ENCODE measurements at places on chromosomes 6 and 20.

GRCh38 chr6:105550955-105551620 is 148.2 kb upstream of the PREP start:
- no peak for DNase-seq

GRCh38 chr6:160297310-160297709 is 38.7 kb upstream of the SLC22A2 start:
- DNase-seq: peak; percentile 21

DNA sequence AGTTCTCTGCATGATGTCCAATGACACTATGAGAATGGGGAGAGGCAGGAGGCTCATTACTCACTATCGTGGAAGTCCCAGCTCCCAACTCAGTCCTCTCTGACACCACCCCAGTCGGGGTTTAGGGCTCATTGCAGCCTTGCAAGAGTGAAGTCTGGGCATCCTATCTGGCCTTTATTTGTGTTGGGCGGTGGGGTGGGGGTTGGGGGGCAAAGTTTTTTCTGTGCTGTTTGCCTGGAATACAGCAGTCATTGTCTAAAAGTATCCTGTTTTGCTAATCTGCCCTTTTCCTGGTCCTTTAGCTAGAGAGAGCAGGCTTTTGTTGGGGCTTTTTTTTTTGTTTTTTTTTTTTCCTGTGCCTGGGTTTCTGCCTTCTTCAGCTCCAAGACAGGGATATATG is 174.2 kb downstream of the MYLK4 start:
- DNase-seq: no peak

- DNase-seq: no peak
Measured at GRCh38 chr20:1555952-1556351, 1.6 kb downstream of the SIRPD start.

DNA sequence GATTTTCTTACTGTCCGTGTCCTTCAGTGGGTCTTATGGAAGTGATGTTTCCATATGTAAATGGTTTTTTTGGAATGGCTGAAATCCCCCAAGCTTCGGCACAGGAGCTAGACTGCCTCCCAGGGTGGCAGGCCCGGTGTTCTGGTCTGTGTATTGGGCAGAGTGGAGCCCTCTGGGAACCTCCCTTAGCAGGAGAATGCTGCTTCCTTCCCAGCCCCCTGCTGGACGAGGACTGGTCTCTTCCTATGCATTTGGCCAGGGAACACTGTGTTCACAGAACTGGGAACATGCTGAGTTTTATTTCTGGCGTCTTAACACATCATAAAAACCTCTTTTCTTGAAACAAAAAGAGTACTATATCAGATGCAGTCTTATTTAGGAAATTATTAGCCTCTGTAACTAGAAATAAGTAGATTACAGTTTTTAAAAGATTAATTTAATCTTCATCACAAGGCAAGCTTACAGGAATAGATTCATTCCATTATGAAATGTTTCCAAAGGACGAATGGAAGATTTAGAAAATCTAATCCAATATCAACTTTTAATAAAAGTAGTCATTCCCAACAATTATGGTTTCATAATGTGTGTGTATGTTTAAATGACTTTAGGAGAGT is 56.6 kb downstream of the SYTL3 start:
- peak; percentile 46 for DNase-seq

DNA sequence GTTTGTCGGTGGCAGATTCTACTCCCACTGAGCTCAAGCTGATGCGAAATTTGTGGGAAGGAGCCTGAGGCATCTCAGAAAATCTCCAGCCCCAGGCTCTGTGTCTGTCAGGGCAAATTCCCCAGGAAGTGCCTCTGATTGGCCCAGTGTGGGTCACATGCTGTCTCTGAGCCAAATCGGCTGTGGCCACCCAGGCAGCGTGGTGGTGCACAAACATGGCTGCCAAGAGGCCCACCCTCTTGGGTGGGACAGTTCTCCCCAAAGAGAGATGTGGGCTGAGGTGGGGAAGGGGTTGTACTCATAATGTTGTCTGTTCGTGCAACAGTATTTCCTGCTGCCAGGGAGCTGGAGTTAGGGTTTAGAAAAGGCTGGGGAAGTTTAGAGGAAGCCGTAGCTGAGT is 130.6 kb downstream of the BMP7 start:
- DNase-seq: no peak

GRCh38 chr6:104859225-104860146 is at the start of gene HACE1:
TSS of gene HACE1 (minus strand) at chr6:104859919. CDS start at chr6:104859642, 277 bp downstream.
- DNase-seq: peak; percentile 96

- DNase-seq: no peak
Measured at GRCh38 chr6:142821860-142822259, 123.1 kb downstream of the HIVEP2 start.

DNA sequence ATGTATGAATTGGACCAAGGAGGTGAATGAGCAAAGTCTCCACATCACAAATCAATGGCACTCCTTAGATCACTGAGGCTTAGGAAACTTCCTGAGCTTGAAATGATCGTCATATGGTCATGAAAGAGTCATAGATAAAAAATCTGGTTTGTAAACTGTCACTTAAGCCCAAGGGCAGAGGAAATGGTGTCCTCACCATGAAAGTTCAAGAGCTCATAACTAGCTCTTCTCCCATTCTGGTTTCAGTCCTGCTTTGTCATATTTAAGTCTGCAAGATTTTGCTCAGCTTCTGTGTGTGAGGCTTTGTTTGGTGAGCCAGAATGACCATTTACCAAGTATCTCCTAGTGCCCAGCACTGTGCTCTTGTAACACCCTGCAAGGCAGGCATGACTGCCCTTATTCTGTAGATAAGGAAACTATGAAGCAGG is 60.5 kb downstream of the GJA10 start:
- DNase-seq: no peak

DNA sequence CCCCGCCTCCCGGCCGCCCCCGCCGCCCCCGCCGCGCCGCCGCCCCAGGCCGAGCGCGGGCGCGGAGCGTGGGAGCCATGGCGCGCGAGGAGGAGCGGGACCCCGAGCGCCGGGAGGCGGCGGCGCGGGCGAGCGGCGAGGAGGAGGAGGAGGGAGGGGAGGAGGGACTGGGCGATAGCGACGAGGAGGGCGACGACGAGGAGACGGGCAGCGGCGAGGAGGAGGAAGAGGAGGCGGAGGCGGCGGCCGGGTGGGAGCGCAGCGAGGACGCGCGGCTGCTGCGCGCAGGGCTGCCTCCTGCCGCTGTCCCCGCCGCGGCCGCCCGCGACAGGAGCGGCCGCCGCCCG is at the start of gene SLC24A3:
TSS of gene SLC24A3 (plus strand) at position 174 of the 347 bp plus-strand sequence.
- no peak for DNase-seq

- DNase-seq: no peak
Measured at GRCh38 chr20:50514750-50515149, 4.6 kb downstream of the PTPN1 start.

GRCh38 chr20:36333841-36334240 is 27.7 kb downstream of the DLGAP4 start:
- DNase-seq: no peak

DNA sequence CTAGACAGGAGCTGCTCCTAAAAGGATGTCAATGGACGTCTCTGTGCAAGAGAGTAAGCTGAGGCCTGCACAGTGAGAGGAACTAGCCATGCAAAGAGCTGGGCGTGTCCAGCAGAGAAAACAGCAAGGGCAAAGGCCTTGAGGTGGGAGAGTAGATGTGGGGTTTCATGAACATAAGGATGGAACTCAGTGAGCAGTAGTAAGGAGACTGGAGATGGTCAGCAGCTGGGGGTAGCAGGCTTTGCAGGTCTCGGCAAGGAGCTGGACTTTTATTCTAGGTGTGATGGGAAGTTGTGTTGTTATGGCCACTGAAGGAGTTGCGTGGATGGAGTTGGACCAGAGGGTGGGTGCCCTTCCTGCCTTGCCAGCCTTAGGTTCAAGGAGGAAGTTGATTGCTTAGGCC is 90.7 kb upstream of the SIRPA start:
- no peak for DNase-seq

DNA sequence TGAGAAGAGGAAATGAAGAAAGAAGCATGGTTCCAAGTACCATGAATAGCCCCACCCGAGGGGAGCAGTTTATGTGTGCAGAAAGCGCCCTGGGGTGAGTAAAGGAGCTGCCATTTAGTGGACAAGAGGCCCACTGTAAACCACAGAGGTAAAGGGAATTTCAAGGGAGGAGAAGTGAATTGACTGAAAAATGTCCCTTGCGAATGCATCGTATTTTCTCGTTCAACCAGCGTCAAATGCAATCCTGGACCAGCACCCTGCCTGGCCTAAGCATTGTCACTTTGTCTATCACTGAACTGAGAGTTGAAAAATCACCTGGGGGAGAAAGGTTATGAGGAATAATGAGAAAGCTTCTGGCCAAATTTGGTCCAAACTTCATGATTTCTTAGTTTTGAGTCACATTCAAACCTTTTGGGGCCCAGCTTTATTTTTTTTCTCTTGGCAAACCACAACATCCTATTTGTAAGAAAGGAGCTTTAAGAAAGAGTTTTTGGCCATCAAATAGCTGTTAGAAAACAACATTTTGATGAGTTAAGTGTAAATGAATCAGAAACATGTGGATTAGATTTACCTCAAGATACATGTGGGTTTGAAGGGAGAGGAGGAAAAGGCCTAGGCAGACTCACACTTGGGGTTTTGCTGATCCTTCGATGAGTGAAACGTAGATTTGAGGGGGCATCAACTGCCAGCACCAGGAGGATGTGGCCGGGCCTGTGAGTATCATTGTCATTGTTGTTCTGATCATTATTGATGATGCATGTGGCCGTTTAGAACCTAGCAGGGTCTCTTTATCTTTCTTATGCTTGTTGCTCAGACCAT is 214.0 kb downstream of the CLIC5 start:
- no peak for DNase-seq

DNA sequence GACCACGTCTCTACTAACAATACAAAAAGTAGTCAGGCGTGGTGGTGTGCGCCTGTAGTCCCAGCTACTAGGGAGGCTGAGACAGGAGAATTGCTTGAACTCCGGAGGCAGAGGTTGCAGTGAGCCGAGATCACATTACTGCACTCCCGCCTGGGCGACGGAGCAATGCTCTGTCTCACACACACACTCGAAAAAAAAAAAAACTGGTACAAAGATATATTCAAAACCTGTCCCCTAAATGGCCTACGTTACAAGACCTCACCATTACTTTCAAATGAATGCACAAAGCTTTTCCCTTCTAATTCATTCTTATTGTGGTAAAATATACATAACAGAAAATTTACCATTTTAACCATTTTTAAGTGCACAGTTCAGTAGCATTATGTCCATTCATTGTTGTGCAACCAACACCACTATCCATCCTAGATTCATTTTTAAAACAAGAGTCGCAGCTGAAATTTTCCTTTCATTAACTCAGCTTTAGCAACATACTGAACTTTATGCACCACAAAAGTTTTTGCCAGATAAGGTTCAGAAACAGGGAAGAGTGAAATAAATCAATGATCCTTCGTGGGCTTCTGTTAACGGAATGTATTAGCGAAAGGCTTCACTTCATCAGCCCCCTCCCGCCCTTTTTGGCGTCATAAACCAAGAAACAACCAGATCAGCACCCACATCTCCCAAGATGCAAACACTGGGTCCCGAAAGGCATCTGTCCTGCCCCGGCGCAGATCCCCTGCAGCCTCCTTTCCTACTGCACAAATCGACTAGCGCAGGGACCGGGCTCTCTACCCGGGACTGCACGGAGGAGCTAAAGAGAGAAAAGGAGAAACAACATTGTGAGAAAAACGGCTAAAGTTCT is 825 bp upstream of the FAM135A start:
- no peak for DNase-seq

DNA sequence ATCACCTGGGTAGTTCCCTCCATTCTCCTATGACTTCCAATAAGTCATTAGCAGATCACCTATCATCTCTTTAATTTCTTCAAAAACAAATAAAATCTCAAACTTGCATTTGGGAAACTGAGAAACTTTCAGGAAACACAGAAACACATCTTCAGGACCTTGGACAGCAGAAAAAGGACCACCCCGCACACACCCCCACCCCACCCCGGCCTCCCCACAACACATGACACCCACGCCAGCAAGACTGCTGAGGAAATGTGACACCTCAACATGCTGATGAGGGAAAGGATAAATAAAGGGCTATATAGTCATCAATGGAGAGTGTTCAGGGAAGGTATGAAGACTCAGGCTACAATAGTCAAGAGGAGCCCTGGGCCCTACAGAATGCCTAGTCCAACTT is 15.6 kb upstream of the TRIM39 start:
- DNase-seq: peak; percentile 32

DNA sequence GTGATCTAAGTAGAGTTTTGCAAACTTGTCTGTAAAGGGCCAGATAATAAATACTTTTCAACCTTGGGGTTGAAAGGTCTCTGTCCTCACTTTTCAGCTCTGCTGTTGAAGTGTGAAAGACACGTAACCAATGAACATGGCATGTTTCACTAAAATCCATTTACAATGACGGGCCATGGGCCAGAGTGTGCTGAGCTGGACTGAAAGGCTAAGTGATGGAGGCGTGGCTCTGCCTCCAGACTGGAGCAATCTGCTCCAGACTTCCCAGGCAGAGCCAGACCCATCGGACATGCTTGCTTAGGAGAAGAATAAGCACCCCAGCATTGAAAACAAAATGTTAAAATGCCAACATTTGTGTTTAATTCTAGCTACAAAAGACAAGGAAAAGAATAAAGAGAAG is 41.4 kb downstream of the SCAND1 start:
- no peak for DNase-seq

DNA sequence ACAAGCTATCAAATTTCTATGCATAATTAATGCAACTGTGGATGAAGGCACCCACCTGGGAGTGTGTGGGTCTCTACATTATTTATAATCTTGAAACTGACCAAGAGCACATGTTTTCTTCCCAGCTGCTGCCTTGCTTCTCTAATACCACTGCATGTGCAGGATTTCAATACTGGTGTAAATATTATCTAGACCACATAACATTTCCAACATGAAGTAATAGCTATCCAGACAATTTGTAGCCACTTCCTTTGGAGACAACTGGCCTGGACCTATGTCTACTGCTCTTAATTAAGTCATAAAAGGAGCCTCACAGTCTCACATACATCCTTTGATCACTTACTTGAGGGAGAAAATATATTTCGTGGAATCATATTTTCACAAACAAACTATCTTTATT is 180.7 kb downstream of the HIVEP2 start:
- DNase-seq: no peak

- peak; percentile 76 for DNase-seq
Measured at GRCh38 chr20:38278131-38278530, 17.6 kb upstream of the KIAA1755 start.

DNA sequence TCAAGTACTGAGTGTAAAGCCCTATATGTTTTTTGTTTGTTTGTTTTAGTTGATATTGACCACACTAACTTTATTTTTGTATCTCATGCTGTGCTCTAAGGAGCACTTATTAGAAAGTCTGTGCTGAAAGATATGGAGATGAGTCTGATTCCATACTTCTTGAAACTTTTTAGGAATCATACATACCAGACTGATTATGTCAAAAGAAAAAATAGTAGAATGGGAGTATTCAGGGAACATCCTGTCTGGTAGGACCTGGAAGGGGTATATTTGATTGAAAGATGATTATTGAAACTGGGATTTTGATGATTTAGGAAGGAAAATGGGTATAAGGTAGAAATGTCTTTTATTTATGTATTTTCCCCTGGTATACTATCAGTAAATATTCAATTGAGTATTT is 111.4 kb downstream of the QKI start:
- DNase-seq: no peak

GRCh38 chr6:6701864-6702263 is 113.3 kb downstream of the LY86 start:
- DNase-seq: no peak

GRCh38 chr6:108368431-108369030 is 73.7 kb downstream of the AFG1L start:
- peak; percentile 68 for DNase-seq

- no peak for DNase-seq
Measured at GRCh38 chr6:159719287-159719686, 8.0 kb upstream of the WTAP start.

- DNase-seq: peak; percentile 77
Measured at GRCh38 chr6:140537834-140538705, 1163.6 kb upstream of the CITED2 start.
